ENCODE measurements at places on chromosomes 13 and 19. TPM values are rescaled to one million over a fixed set of nuclear protein-coding genes. Genes with fewer than 3 reads are reported as not detected.
A peak's percentile ranks its signal among the peaks of the same experiment; 100 is the strongest.

IGLON5 gene
- 0.16 TPM for total RNA-seq

TMEM150B gene
- total RNA-seq: not detected

DNA sequence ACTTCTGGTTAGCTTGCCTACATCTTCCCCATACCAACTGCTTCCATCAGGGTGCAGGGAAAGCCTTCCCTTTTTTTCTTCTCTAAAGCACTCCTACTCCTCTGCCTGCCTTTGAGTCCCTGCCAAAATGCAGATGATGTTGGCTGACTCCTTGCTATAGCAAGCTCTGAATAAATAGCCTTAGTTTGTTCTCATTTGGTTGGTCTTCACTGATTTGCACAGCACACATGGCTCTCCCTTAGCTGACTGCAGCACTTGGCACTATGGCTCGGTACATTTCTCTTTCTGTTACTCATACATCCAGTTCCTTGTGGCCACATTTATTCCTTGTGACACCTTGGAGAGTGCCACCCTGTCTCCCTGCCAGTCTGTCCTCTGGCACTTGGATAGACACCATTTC lies 249.8 kb downstream of the DCLK1 start:
- H3K27me3 ChIP-seq: no peaks in the 10 kb centered on the region
- no peak overlapping the region for H3K4me3 ChIP-seq
- H3K4me1 ChIP-seq: no peaks in the 10 kb centered on the region
- DNase-seq: no peak
- H3K27ac ChIP-seq: no peak overlapping the region
- H3K36me3 ChIP-seq: no peaks in the 10 kb centered on the region

- no peaks in the 10 kb centered on the region for H3K36me3 ChIP-seq
- no peak overlapping the region for H3K4me3 ChIP-seq
- no peaks in the 10 kb centered on the region for H3K4me1 ChIP-seq
- peaks cover 2% of the 10 kb centered on the region for H3K27me3 ChIP-seq
- H3K27ac ChIP-seq: no peak overlapping the region
Observed at GRCh38 chr13:101127741-101128353, 288.5 kb downstream of the NALCN start.

DNA sequence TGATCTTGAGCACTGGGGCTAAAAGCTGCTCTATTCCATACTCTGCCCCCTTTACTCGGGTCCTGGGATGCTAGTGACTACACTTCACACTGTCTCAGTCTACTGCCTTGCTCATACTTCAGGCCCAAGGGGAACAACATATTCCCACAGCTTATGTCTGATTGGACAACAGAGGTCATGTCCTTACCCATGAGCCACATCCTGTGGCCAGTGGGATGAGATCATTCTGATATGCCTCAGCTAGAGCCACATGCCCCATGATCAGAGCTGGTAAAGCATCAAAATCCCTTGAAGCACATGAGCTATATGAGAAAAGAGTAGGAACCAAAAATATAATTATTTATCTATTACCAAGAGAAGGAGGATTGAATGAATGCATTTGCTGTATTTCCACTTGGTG lies 290.1 kb upstream of the TSHZ3 start:
- H3K4me1 ChIP-seq: no peaks in the 10 kb centered on the region
- H3K27me3 ChIP-seq: peaks cover 12% of the 10 kb centered on the region
- no peak overlapping the region for H3K4me3 ChIP-seq
- H3K27ac ChIP-seq: no peak overlapping the region

DNA sequence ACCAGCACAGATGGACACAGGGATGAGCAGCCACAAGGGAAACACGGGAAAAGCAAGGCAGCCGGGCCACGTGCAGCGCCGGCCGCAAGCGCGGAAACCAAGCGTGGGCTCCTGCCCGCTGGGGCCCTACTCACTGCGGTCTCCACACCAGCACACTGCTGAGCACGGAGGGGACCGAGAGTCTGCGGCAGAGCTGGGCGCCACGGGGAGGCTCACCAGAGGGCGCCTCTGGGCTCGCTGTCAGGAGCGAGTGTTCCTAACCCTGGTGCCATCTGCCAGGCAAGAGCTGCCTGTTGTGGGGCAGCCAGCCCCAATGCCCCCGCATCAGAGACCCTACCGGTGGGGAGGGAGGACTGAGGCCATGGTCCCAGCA lies 26.5 kb downstream of the MPND start:
- H3K4me3 ChIP-seq: peak overlapping the region; percentile 60
- peak; percentile 90 for DNase-seq
- no peaks in the 10 kb centered on the region for H3K27me3 ChIP-seq

- no peak overlapping the region for H3K27ac ChIP-seq
- DNase-seq: no peak
- no peaks in the 10 kb centered on the region for H3K27me3 ChIP-seq
Observed at GRCh38 chr19:39130337-39131254, 5.0 kb downstream of the PAK4 start.

- H3K4me1 ChIP-seq: peaks cover 16% of the 10 kb centered on the region
- H3K4me3 ChIP-seq: no peak overlapping the region
- H3K27ac ChIP-seq: no peak overlapping the region
Observed at GRCh38 chr19:2734589-2735288, 5.1 kb downstream of the SLC39A3 start.

- no peak for DNase-seq
- H3K4me3 ChIP-seq: no peak overlapping the region
- H3K27ac ChIP-seq: no peak overlapping the region
- H3K4me1 ChIP-seq: no peaks in the 10 kb centered on the region
- H3K27me3 ChIP-seq: peaks cover 2% of the 10 kb centered on the region
Observed at GRCh38 chr13:51241720-51242119, 19.5 kb downstream of the FAM124A start.

DNA sequence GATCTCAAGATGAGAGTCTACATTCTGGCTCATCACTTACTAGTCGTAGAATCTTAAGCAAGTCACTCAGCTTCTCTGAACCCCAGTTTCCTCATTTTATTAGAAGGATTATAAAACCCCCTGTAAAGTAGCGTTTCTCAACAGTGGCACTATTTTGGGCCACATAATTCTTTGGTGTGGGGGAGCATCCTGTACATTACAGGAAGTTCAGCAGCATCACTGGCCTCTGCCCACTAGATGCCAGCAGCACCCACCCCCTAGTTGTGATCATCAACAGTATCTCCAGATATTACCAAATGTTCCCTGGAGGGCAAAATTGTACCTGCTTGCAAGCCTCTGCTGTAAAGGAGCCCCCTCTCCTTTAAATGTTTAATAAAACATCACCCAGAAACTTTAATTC lies 22.6 kb downstream of the STARD13 start:
- peak; percentile 12 for DNase-seq
- no peak overlapping the region for H3K27ac ChIP-seq
- H3K4me3 ChIP-seq: no peak overlapping the region
- no peaks in the 10 kb centered on the region for H3K36me3 ChIP-seq
- H3K27me3 ChIP-seq: peaks cover 2% of the 10 kb centered on the region

DNA sequence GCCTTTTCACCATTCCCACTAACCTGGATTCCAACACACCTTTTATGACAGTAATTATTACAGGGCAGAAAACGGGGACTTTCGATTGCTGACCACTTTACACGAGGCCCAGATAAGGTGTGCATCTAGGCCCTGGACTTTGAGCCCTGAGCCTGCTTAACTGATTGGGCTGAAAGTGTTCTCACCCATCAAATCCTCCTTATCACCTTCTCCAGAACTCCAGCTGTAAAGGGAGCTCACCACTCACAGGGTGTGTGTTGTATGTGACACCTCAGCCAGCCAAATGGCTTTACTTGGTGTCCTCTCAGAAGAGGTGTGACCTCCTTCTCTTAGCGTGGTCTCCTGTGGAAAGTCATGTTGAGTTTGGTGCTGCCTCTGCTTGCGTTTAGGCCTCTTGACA lies 36.5 kb downstream of the SIPA1L3 start:
- H3K36me3 ChIP-seq: peaks cover under 1% of the 10 kb centered on the region
- no peak overlapping the region for H3K27ac ChIP-seq
- no peak overlapping the region for H3K4me3 ChIP-seq
- no peak for DNase-seq
- no peaks in the 10 kb centered on the region for H3K4me1 ChIP-seq
- H3K27me3 ChIP-seq: no peaks in the 10 kb centered on the region

DNA sequence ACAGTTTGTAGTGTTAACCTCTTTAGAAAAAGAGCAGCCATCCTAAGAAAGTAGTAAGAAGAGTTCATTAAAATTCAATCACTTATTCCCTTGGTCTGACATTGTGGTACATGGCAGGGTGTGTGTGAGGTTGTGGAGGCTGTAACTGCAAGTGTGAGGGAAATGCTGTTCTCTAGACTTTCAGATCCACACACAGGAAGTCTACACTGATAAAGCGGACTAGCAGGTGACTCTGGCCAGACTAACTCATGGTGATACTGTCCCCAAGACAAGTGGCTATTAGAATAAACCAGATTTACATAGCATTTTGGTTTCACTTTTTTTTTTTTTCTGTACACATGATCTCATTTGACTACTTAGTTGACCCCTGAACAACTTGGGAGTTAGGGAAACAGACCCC lies 10.0 kb downstream of the MTIF3 start:
- peaks cover 40% of the 10 kb centered on the region for H3K4me1 ChIP-seq
- H3K27me3 ChIP-seq: no peaks in the 10 kb centered on the region
- H3K27ac ChIP-seq: no peak overlapping the region
- H3K36me3 ChIP-seq: peaks cover 29% of the 10 kb centered on the region
- DNase-seq: no peak

DNA sequence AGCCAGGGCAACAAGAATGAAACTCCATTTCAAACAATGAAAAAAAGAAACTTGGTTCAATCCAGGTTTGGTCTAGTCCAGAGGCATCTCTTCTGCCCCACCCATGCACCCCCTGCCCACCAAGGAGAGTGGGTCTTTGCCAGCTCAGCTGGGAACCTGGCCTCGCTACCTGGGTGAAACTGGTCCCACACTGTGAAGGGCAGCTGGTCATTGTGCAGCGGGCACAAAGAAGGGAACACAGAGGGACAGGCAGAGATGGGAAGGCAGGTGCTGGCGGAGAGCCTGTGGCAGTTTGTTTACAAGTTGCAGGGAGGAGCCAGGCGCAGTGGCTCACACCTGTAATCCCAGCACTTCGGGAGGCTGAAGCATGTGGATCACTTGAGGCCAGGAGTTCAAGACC lies 50.2 kb downstream of the CPAMD8 start:
- H3K36me3 ChIP-seq: no peaks in the 10 kb centered on the region
- no peak overlapping the region for H3K27ac ChIP-seq
- no peak overlapping the region for H3K4me3 ChIP-seq
- peaks cover 4% of the 10 kb centered on the region for H3K27me3 ChIP-seq
- H3K4me1 ChIP-seq: no peaks in the 10 kb centered on the region

DNA sequence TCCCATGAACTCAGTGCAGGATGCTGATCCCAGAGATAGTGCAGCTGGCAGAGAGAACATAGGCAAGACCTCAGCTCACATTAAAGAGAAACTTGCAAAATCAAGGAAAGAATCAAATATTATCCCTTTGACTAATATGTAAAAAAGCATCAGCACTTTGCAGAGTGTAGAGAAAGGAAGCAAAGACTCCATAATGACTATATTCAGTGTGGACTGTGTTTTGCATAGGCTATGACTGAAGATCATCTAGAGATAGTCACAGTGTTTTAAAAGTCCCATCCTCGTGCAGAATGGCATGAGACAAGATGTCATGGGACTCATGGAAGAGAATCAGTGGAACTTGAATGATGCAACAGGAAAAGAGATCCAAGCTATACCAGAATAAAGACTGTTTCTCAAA lies 84.0 kb downstream of the RAP2A start:
- H3K27ac ChIP-seq: no peak overlapping the region
- no peak overlapping the region for H3K4me3 ChIP-seq
- peaks cover 5% of the 10 kb centered on the region for H3K27me3 ChIP-seq
- no peaks in the 10 kb centered on the region for H3K4me1 ChIP-seq

DNA sequence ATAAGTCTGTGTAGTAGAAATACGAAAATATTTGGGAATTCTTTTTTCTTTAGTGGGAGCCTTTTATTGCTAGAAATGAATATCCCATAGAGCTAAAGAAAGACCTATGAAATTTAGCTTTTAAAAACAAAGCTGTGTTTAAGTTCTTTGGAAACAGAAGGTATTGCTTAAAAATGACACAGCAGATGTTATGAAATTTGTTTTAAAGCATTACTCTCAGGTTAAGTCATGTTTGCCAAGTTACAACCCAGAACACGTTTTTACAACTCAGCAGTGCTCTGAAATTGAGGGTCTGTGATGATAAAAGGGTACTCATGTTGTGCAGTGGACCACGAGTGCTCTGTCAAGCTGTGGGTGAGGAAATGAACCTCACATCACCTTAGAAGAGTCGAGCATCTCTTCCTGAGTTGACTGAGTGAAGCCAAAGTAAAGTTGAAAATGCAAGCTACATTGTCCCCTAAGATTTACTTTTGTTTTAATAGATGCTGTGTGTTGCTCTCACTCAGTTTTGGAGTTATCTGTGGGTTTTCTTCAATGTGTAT lies 161.1 kb downstream of the SHISA2 start:
- H3K36me3 ChIP-seq: no peaks in the 10 kb centered on the region
- H3K4me3 ChIP-seq: no peak overlapping the region
- peak overlapping the region; percentile 20 for H3K27ac ChIP-seq
- no peak for DNase-seq

DNA sequence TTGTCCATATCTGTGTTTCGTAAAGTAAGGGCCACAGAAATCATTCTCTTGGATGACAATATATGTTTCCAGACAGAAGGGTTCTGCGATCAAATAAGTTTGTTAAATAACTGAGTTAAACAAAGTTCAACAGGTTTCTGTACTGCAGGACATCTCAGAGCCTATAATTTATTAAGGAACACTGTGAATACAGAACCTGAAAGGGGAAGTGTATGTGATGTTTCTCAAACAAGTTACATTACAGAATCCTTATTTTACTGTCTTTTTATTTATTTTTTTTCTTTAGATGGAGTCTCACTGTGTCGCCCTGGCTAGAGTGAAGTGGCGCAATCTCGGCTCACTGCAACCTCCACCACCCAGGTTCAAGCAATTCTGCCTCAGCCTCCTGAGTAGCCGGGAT lies 55.4 kb upstream of the GTF2F2 start:
- H3K4me3 ChIP-seq: no peak overlapping the region
- H3K27ac ChIP-seq: no peak overlapping the region
- no peak for DNase-seq
- no peaks in the 10 kb centered on the region for H3K4me1 ChIP-seq

GRCh38 chr19:16541526-16542044 lies 652 bp downstream of the CHERP start:
- no peaks in the 10 kb centered on the region for H3K27me3 ChIP-seq
- peak overlapping the region; percentile 66 for H3K27ac ChIP-seq
- DNase-seq: peak; percentile 35
- H3K4me3 ChIP-seq: peak overlapping the region; percentile 83
- peaks cover 45% of the 10 kb centered on the region for H3K36me3 ChIP-seq

- peak overlapping the region; percentile 15 for H3K4me3 ChIP-seq
- H3K4me1 ChIP-seq: no peaks in the 10 kb centered on the region
- no peak overlapping the region for H3K27ac ChIP-seq
- H3K27me3 ChIP-seq: no peaks in the 10 kb centered on the region
Observed at GRCh38 chr19:4803736-4804695, 12.5 kb downstream of the FEM1A start.

- H3K4me1 ChIP-seq: peaks cover 18% of the 10 kb centered on the region
- peak overlapping the region; percentile 83 for H3K27ac ChIP-seq
- peak overlapping the region; percentile 49 for H3K4me3 ChIP-seq
- H3K36me3 ChIP-seq: no peaks in the 10 kb centered on the region
- H3K27me3 ChIP-seq: peaks cover 13% of the 10 kb centered on the region
Observed at GRCh38 chr19:11324748-11325389, 14.6 kb downstream of the RAB3D start.

Measured in activated CD8-positive, alpha-beta T cell treated with anti-CD3 and anti-CD28 coated beads for 36 hours (primary cell).